Effector memory CD8-positive, alpha-beta T cell (primary cell): ENCODE measurements at places on chromosomes 4 and X.

DNA sequence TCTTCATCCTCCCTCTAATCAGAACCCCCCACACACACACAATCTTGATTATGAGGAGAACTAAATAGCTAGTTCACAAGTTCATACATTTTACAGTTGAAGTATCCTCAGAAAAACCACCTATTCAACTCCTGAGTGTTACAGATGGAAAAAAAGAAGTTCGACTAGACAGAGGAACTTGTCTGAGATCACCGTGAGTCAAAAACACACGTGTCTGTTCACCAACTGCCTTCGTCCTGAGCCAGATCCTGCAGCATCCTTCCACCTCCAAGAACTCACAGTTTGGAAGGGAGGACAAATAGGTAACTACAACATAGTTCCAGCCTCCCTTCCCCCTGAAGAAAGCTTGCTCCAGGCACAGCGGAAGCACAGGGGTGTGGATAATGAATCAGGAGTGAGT is 19.0 kb upstream of the IRAK1 start:
- H3K27me3 ChIP-seq: no peaks in the 10 kb centered on the region
- H3K4me1 ChIP-seq: peaks cover 27% of the 10 kb centered on the region
- DNase-seq: no peak
- H3K27ac ChIP-seq: peak overlapping the region; percentile 10
- H3K4me3 ChIP-seq: no peak overlapping the region
- peaks cover 63% of the 10 kb centered on the region for H3K36me3 ChIP-seq

DNA sequence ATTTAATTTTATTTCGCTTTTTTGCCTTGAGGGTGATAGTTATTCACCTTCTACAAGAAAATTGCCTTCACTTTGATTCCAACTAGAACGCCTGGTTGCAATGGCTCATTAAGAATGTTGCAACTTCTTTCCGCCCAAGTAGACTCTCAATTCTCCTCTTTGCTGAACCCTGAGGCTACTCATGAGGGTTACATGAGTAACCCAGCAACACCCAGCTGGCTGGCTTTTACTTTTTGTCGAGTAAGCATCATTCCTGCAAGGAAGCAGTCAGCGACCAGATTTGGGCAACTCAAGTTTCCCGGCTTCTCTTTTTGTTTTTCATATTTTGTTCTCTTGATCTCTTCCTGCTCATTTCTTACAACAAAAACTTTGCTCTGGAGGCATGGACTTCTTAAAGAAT is 495.4 kb downstream of the PACRGL start:
- no peak overlapping the region for H3K27ac ChIP-seq
- DNase-seq: no peak
- no peaks in the 10 kb centered on the region for H3K36me3 ChIP-seq
- no peak overlapping the region for H3K4me3 ChIP-seq
- no peaks in the 10 kb centered on the region for H3K27me3 ChIP-seq

DNA sequence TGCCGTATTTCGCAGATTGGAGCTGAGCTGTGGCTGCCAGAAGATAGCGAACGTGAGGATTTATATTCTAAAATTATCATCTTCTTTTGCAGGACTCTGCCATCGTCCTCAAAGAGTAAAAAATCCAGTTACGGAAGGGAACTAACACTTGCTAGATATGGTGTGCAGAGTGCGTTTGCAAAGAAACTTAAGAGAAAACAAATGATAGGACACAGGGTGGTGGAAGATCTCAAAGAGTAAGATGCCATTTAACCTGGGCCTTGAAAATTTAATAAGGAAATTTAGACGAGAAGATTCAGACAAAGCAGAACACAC is 566 bp downstream of the LARP7 start:
- no peak overlapping the region for H3K4me3 ChIP-seq
- no peak overlapping the region for H3K27ac ChIP-seq
- peaks cover 14% of the 10 kb centered on the region for H3K36me3 ChIP-seq
- H3K27me3 ChIP-seq: no peaks in the 10 kb centered on the region

DNA sequence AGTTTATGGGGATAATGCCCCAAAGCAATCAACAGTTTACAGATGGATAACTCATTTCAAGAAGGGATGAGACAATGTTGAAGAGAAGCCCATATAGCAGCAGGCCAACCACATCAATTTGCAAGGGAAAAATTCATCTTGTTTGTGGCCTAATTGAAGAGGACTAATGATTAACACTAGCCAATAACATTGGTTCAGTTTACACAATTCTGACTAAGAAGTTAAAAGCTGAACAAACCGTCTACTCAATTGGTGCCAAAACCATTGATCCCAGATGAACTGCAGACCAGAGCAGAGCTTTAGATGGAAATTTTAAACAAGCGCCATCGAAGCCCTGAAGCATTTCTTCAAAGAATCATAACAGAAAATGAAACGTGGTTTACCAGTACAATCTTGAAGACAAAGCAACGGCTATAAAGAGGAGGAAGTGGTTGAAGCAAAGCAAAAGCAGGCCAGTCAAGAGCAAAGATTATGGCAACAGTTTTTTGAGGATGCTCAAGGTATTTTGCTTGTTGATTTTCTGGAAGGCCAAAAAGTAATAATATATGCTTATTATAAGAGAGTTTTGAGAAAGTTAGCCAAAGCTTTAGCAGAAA is 20.5 kb upstream of the BLTP1 start:
- peaks cover 18% of the 10 kb centered on the region for H3K4me1 ChIP-seq
- H3K27ac ChIP-seq: no peak overlapping the region
- H3K27me3 ChIP-seq: no peaks in the 10 kb centered on the region
- H3K4me3 ChIP-seq: peak overlapping the region; percentile 18
- no peak for DNase-seq
- H3K36me3 ChIP-seq: no peaks in the 10 kb centered on the region
